ENCODE measurements at places on chromosomes 3 and 15.

GRCh38 chr3:149667576-149667975 is 9.8 kb upstream of the WWTR1 start:
- DNase-seq: no peak

- no peak for DNase-seq
Measured at GRCh38 chr3:94083261-94083660, 20.4 kb downstream of the NSUN3 start.

- no peak for DNase-seq
Measured at GRCh38 chr3:54132685-54133084, 10.3 kb downstream of the CACNA2D3 start.

DNA sequence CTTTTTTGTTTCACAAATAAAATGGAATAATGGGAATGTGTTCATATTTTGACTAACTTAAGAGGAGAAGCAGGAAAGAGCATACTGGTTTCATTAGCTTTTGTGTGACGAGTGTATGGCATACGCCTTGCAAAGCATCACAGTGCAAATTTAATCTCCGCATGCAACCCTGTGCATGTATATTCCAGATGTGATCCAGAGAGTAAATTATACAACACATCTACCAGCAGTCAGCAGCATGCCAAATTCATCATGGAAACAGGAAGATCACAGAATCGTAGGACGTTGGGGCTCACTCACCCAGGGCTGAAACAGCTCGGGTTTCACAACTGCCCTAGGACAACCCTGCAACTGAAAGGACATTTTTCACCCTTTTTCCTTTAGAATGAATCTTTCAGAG is 53.4 kb downstream of the ADAMTS9 start:
- DNase-seq: no peak

DNA sequence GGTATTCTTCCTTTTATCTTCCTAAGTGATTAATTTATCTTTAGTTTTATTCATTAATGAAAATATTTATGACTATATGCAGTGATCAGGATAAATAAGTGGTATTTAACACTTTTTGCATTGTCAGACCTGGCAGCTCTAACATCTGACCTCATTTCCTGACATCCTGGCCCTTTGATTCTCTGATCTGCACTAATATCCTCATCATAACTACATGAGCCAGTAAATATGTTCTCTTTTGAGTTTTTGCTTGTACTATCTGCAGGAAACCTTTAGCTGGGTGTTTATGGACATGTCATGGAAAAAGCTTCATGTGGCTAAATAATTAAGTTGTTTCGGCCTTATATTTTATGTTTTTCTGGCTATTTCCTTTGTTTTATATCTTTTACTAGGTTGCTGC is 10.5 kb downstream of the NKTR start:
- no peak for DNase-seq

GRCh38 chr3:183862610-183863009 is 22.1 kb downstream of the PARL start:
- no peak for DNase-seq

GRCh38 chr3:195101001-195101583 is 169.9 kb downstream of the XXYLT1 start:
- DNase-seq: no peak

DNA sequence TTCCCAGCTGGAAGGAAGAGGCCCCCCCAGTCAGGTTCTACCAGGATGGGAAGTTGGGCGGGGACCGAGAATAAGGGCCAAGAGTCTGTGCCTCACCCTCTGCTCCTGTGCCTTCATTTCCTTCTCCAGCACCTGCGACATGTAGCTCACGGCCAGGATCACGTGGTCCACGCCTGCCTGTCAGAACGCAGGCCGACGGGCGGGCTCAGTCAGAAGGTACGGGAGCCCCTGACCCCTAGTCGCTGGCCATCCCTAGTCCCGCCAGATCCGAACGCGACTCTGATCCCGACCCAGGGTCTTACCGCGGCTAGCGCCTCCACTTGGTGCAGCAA is 489 bp downstream of the GMPPB start:
- DNase-seq: peak; percentile 27

DNA sequence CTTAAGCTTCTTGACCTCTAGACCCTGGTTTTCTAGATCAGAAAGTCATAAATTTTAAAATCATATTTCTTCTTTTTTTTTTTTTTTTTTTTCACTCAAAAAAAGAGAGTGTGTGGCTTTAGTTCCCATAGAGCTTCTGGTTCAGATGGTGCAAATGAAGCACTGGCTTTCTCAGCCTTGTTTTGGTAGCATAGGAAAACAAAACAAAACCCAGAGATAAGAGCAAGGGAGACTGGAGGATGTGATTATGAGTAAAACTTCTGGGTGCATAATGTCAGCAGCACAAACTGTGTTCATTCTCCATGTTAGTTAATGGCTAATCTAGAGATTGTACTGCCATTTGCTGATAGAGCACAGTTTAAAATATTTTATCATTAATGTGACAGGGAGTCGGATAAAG is 55.4 kb downstream of the RARB start:
- DNase-seq: no peak

DNA sequence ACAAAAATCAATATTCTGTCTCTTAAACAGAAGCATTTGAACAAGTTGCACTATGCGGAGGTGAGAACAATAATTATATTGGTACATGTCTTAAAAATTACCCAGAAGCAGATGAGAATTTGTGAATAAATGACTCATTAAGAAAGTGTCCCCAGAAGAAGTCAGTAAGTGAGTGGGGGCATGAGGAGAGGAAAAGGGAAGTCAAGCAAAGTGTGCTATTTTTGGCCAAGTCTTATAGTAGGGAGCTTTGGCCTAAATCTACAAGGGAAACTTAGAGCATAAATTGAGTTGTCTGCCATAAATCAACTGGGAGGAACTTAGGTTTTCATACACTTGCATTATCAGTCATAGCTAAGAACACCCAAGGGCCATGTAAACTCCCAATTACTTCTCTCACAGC is 86.9 kb upstream of the SATB1 start:
- no peak for DNase-seq

DNA sequence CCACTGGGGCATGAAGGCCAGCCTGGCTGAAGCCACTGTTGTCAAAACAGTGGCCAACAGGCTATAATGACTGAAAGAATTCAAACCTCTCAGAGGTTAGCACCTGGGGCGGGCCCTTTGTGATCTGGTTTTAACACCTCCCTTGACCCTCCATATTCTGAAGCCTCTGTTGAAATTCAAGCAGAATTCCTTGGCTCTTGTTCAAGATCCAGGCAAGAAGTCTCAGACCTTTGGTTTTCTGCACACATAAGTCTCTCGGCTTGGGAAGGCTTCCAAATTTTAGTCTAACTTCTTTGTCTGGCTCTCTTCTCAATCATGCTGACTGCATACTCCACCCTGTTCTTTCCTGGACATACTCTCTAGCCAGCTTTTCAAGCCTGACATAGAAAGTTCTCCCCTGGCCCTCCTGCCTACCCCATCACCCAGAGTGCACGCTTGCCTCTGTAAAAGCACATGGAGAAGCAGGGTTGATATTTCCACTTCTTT is 144.5 kb downstream of the PDZRN3 start:
- no peak for DNase-seq

- DNase-seq: no peak
Measured at GRCh38 chr3:157535667-157536066, 32.5 kb upstream of the VEPH1 start.

GRCh38 chr3:152120601-152121269 is 148.0 kb upstream of the MBNL1 start:
- DNase-seq: no peak

DNA sequence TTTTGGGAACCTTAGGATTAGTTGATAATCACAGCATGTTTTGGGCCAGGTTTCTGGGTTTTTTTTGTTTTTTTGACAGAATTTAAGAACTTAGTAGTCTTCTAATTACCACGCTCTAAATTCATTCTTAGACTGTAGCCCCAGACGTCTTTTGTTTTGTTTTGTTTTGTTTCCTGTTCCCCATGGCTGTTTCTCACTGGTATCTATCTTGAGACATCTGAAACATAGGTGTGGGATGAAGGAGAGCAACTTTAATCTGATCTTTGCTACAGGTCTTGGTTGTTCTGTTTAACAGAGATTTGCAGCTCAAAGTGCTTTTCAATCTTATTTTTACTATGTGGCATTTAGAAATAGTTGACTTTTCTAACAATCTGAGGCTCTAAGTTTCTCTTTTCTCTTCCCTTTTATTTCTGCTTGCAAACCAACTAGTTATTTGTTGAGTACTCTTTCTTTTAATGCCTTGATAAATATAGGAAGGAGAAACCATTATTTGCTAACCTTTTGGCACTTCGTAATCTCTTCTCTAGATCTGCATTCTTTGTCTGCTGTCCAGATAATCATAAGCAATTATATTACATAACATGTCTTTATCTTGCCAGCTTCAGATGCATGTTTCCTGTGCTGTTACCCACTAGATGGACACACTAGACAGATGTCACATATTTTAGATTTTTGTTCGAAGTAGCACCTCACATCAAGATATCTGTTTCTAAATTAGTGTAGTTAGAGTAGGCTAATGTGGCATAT is 40.9 kb downstream of the FBXL2 start:
- DNase-seq: no peak

GRCh38 chr3:183822631-183823030 is 2.7 kb downstream of the MAP6D1 start:
- no peak for DNase-seq

DNA sequence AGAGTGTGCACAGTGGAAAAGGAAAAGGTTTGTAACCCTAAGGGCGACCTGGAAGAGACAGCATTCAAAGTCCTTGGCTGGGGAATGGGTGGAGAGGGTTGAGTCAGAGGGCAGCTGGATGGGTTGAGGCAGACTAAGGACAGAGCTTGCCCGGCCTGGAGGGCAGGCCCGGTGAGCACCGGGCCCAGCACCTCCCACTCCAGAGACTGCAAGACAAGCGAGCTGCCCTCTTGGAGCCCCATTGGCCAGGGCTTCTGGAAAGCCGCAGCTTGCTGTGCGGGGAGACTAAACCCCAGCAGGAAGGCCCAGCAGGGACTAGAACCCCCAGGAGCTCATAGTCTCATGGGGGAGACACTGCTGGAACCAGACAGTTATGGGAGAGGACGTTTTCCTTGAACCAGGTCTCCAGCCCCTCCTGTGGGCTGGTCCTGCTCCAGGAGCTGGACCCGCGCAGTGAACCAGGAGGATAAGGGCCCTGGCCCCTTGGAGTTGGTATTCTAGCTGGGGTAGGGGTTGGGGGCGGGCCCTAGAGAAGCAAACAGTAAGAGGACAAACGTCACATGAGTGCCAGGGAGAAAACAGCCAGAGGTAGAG is 59.1 kb downstream of the RGMA start:
- DNase-seq: no peak

- DNase-seq: no peak
Measured at GRCh38 chr3:183968666-183969245, 48.9 kb downstream of the ABCC5 start.
